ENCODE measurements at places on chromosomes 1 and 21.

DNA sequence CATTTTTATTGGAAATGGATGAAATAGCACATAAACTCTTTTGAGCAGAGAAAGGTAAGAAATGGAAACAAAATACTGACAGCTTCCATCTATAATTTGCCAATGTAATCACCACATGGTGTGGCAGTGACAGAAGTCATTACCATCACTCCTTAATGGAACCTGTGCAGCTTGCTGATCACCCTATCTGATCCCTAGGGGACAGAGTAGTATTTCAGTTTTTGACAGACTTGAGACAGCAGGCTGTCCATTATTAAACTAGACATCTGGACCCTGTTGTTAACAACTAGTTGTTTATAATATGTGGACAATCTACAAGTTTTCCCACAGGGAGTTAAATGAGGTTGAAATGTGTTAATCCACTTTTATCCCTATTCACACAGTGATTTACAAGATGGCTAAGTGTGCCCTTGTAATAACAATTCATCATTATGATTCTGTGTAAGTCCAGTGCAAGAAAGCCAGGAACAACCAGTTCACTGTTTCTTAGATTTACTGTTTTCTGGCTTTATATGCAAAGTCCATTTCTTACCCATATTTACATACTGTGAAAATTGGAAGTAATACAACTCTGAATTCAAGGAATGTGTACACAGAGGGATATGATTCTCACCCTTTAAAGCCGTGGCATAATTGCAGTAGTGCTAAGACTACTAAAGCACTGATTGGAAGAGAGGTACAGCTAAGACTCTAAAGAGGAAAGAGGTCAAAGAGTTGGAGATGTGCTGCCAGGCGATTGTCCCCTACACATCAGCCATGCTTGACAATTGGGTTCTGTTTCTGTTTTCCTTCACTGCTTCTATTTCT is 9.1 kb downstream of the KCNT2 start:
- DNase-seq = no peak

DNA sequence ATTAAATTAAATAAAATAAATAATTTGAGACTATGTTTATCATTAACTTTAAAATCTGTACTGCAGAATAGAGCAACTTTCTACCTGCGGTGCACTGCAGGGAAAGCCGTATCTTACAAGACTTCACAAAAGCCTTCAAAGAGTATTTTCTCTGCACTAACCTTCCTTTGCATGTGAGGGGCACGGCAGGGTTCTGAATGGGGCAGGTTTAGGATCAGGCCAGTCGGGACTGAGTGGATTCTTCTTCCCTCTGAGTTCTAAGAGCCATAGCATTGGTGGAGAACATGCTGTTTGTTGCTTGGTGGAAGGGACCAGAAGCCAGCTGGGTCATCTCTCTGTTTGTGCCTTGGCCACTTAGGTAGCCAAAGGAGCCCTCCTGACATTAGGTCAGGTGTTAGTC is 55.2 kb upstream of the LGALS8 start:
- no peak for DNase-seq

DNA sequence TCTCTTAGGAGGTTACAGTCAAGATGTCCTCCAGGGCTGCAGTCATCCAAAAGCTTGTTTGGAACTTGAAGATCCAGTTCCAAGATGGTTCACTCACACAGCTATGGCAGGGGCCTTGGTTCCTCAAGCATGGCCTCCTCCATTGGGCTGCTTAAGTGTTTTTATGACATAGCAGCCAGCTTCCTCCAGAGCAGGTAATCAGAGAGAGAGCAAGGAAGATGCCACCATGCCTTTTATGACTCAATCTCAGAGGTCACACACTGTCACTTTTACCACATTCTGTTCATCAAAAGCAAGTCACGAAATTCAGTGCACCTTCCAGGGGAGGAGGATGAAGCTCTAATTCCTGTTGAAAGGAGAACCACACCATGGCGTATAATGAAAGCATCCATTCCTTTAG is 17.1 kb downstream of the ELAPOR1 start:
- DNase-seq = no peak

GRCh38 chr1:211479624-211480023 is 12.3 kb downstream of the RD3 start:
- no peak for DNase-seq

DNA sequence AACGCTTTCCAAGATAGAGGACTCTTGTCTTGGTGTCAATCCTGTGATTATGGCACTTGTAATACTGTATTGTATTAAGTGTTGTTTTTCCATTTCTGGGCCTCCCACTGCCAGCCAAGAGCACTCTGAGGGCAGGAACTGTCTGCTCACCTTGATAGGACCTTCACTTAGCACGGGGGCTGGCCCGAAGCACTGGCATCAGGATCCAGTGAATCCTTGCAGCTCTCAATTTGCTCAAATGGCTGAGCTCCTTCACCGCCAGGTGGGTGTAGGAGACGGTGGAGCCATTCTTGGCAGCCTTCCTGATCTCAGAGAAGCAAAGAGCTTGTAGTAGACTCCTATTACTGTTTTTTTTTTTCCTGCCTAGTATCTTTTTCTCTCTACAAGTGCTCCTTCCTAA is 17.7 kb downstream of the MECR start:
- no peak for DNase-seq

DNA sequence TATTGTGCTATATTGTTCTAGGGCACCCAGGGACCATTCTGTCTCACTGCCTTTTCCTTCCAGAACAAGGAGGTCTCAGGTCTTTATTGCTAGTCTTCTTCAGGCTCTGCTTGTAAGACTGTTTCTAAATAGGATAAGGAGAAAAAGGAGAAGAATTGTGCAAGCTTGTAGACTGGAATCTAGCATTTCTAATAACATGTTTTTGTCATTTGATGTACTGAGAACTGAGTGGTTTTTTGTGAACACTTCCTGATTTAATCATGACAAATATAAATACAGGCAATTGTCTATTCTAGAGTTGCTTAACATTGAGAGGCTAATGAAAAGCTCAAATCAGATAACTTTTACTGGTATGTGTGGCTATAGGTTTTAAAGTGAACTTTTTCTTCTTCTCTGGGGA is 77.6 kb downstream of the CLIC4 start:
- DNase-seq = no peak

GRCh38 chr1:203151362-203152157 is 24.0 kb downstream of the ADORA1 start:
- DNase-seq = no peak

DNA sequence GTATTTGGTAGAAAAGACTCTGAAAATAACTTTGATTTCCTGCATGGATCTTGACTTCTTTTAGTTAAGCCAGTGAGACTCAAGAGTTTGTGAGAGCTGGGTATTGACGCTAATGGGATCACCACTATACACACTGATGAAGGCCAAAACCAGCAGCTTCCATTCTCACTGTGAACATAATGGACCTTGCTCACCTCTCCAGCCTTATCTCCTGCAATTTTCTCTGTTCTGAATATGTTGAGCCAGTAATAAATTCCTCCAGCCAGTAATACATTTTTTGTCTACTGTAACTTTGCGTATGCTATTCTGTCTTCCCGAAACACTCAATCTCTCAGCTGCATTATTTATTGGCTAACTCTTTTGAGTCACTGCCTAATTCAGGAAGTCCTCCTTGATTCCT is 111.6 kb upstream of the PPP2R5A start:
- no peak for DNase-seq

DNA sequence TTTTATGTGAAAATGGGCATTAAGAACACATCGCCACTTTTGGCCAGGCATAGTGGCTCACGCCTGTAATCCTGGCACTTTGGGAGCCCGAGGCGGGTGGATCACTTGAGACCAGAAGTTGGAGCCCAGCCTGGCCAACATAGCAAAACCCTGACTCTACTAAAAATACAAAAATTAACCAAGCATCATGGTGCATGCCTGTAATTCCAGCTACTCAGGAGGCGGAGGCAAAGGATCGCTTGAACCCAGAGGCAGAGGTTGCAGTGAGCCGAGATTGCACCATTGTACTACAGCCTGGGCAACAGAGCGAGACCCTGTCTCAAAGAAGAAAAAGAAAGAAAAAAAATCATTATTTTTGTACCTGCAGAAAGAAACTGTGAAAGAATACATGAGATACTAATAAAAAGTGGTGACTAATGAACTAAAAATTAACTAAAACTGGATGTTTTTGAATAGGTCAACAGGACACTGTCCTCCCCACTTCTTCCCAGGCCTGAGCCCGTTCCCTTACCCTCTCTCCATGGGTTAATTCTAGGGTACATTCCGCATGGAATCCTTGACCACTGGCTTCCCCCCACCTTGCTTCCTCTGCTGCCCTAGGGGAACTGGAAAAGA is 8.3 kb upstream of the TINAGL1 start:
- DNase-seq = no peak

- DNase-seq = no peak
These were observed 42.9 kb upstream of the PRKACB start for GRCh38 chr1:84101204-84101603.

GRCh38 chr21:33578214-33578613 is 10.3 kb downstream of the DONSON start:
- DNase-seq = no peak

- no peak for DNase-seq
These were observed 1.4 kb downstream of the RWDD2B start for GRCh38 chr21:29017639-29018237.

DNA sequence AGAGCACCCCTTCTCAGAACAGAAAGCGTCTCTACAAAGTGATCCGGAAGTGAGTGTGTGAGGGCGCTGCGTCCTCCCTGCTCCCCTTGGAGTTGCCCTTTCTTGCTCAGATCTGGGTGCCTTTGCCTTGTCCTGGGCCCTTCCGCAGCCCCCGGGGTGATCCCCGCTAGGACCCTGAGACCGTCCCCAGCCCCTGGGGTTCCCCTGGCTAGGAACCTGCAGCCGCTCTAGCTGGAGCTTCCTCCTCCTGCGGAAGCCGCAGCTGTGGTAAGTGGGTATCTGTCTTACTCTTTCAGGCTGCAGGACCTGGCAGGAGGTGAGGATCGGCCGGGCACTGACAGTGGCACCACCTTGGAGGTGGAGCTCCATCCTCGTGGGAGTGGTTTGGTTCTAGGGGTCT is 11.2 kb downstream of the RRP1 start:
- DNase-seq = no peak

- DNase-seq = no peak
These were observed 4.9 kb upstream of the TBX15 start for GRCh38 chr1:118992868-118993699.

DNA sequence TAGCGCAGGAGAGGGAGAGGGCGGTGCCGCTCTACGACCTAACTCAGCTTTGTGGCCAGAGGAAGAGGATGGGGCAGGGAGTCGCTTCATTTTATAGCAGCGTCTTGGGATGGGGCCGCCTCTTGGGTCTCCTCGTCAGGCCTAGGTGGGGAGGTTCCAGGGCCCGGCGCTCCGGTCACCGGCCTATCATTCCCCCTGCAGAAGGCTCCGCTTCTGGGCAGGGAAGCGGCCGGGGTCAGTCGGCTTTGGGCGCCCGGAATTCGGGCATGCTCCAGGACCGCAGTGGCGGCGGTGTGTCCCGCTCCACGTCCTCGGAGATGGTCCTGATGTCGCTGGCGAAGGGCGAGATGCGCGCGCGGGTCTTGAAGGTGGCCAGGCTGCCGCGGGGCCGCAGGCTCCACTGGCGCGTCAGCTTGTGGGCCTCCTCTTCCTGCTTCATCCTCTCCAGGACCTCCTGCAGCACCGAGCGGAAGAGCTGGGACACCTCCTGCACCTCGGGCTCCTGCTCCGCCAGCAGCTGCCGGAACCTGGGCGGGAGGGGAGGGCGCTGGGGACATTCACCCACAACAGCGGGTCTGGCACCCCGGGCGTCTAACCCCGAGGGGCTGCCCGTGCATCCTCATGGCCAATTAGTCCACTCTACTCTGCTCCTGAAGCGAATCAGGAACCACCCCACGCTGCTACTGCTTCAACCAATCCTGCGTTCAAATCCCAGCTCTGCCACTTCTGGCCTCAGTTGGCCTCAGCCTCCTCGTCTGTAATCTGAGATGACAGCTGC is 13.0 kb downstream of the RD3 start:
- no peak for DNase-seq

DNA sequence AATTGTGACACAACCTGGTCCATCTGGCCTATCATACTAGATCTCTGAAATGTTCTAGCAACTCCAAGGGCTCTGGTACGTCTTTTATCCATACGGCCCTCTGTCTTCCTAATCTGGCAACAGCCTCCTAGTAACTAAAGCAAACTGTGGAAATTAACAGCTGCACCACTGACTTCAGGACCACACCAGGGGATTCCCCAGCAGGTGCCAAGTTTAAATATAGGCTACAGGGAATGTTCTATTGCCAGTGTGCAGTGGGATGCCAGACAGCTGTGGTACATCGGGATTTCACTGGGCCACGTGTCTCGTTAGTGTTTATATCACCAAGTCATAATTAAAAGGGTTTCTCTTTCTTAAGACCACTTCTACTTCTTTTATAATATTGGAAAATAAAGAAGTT is 94.3 kb downstream of the RGS2 start:
- no peak for DNase-seq
